ENCODE measurements at places on chromosomes 2 and 18.
A peak's percentile ranks its signal among the peaks of the same experiment; 100 is the strongest.

DNA sequence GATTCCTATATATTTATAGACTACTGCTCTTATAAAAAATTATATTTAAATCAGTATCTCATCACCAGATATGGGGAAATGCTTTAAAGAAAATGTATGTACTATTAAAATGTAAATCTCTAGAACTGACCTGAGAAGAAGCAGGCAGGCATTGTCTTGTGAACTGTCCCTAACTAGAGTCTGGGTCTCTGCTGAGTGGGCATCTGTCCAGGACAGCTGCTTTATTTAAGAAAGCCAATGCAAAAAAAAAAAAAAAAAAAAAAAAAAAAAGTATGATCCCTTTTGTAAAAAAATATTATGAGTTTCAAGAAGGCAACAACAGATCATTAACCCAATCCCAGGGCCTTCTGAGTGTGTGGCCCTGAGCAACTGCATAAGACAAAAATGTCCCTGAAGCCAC lies 66.0 kb downstream of the PAX3 start:
- DNase-seq, result no peak

DNA sequence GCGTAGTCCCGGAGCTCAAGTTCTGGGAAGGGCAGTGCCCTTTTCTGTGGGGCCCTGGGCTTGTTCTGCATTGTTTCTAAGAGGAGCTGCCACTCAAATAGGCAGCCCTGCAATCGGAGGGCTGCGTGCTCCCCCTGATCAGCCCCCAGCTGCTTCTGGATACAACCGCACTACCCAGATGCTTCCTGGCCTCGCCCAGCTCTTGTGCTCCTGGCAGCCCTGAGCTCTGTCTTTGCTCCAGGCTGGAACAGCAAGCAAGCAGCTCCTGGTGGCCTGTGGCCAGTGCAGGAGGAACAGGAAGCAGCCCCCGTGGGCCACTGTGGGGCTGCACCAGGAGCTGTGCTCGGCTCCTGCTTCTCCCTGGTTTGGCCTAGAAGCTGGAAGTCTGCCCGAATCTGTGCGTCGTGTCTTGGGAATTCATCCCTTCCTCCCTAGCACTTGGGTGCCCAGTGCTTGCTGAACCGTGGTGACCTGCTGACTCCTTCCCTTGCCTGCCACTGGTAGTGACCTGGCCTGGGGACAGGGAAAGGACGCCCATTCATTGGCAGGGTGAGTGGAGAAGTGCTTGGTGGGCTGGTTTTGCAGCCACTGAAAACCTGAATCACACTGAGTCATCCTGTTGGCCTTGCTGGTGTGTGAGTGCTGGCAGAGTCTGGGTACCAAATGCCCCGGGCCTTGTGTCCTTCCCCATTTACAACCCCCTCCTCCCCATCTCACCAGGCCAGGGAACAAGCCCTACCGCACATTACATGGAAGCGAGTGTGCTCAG lies 27.3 kb upstream of the NTSR2 start:
- DNase-seq, result peak; percentile 32

DNA sequence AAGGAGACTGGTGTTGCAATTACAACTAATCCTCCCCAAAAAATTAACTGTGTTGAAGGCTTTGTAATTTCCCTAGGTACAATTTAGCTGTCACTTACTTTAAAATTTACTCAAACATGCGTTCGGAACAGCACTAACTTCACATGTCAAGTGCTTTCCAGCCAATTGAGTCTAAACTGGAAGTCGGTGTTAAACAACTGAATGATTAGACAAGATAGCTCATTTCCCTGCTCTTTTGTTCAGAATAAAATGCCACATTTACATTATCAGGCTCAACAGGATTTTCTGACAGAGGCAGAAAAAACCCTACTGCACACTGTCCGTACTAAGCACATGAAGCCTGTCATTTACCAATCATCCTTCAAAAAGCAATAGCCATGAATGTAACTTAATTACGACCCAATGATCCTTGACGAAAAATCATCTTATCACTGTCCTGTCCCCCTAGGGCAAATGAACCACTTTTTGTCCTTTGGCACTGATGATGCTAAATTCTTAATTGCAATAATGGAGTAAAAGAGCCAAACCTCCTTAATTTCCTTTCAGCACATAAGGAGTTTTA lies 56.0 kb downstream of the LRPPRC start:
- no peak for DNase-seq

DNA sequence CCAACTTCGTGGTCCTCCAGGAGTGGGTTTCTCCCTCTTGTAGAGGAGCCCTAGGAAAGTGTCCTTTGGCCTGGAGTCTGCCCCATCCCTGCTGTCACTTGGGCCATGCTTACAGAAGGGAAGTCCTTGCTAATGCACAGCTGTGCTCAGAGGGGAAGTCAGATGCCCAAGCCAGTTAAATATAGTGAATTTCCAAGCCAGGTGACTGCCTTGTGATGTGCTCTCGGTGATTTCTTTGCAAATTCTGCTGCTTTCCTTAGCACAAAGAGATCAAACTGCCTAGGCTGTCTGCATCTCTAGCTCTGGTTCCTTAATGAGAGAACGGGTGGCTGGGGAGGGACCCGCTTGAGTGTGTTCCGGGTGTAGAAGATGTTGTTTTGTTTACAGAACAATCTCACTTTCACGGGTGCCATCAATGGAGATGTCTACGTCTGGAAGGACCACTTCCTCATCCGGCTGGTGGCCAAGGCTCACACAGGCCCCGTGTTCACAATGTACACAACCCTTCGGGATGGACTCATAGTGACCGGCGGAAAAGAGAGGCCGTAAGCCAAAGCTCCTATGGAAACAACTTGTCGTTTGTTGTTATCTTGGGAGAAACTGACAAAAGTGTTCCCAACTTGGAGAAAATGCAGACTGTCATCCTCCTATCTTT lies 91.4 kb downstream of the RTN4 start:
- no peak for DNase-seq

GRCh38 chr18:677145-677544 lies 19.7 kb downstream of the TYMS start:
- DNase-seq, result no peak

DNA sequence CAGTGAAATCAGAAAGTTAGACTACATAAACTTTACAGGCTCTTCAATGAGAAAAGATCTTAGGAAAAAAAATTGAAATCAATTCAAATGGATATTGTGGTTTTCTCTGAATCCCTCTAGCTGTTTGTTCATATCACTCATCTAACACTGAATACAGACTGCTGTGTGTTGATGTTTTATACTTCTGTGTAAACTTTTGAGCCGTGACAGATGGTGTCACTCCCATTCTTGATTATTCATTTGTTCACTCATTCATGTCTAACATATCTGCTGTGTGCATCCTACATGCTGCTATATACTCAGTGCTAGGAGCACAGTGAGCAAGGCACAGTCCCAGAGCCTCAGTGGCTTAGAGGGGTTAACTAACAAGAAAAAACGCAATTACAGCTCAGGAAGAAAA lies 12.6 kb downstream of the KLHL23 start:
- DNase-seq, result no peak

DNA sequence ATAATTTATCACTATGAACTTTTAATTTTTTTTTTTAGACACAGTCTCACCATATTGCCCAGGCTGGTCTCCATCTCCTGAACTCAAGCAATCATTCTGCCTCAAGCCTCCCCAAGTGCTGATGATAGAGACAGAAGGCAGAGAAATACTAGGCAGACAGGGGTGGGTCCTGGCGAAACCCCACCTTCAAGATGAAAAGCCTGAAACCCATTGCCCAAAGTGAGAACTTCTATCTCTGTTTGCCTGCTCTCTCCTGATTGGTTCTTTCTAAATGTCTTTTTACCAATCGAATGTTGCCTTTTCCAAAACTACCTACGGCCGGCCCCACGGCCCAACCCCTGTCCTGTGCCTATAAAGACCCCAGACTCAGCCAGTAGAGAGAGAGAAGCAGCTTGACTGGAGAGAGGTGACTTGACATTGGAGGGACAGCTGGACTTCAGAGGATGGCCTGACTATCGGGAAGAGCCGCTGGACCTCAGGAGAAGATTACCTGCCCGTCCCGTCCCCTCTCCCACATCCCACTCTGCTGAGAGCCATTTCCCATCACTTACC lies 21.9 kb downstream of the PRKD3 start:
- DNase-seq, result no peak

DNA sequence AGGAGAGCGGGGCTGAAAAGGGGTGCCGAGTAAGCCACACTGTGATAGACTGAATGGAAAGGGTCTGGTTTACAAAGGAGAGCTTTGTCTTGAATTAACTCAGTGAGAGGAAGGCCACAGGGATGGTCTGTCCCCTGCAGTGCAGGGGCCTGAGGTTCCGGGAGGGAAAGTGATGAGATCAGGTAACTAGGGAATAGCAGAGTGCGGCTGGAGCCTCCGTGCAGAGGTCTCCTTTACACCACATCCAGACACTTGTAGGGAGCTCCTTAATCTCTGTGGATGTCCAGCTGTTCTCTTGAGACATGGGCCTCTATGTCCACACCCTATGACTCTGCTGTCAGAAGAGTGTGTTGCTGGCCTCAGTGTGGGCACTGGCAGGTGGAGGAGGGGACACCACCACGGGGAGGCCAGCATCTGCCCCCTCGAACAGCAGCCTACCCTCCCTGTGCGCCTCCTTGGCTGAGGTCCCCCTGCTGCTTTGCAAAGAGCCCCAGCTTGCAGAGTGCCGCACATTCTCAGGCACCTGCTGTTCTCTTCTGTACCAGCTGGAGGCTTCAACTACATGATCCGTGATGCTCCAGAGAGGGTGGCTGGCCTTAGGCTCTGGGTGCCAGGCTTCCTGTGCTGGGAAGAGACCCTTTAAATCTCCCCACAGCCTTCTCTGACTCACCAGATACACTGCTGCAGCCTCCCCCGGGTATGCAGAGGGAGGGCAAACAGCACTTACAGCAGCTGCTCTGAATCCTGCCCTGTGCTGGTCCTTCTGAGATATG lies 25.9 kb downstream of the ENOSF1 start:
- DNase-seq, result peak; percentile 6

GRCh38 chr18:46406539-46406932 lies 250.5 kb downstream of the LOXHD1 start:
- no peak for DNase-seq

DNA sequence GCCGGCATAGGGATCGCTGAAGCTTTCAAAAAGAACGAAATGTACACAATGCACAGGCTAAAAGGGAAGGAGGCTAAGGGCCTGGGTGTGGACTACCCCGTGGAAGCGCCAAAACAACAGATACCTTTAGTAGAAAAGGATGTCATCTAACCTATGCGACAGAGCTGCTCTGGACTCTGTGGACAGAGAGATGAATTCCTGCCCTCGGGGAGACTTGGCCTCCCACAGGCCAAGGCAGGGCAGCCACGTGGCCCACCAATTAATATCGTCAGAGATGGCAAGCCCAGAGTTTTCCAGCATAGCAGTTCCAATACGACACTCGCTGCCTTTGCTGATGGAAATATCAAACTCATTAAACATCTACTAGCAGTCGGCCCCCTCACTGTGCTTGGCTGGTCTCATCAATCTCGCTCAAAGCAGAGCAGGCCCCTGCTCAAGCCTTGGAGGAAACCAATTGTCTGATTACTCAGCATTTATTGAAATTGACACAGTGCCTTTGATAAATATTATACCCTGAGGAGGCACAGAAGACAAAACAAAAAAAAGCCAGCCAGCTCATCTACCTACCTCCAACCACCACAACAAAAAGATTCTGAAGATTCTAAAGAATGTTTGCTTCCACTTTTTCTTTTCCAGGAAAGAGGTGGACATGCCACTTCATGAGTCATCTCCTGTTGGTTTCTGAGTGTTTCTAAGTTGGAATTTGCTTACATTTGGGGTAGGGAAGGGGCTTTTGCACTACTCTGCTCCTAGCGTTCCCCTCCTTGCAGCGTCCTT lies 79.0 kb upstream of the ACAA2 start:
- no peak for DNase-seq

DNA sequence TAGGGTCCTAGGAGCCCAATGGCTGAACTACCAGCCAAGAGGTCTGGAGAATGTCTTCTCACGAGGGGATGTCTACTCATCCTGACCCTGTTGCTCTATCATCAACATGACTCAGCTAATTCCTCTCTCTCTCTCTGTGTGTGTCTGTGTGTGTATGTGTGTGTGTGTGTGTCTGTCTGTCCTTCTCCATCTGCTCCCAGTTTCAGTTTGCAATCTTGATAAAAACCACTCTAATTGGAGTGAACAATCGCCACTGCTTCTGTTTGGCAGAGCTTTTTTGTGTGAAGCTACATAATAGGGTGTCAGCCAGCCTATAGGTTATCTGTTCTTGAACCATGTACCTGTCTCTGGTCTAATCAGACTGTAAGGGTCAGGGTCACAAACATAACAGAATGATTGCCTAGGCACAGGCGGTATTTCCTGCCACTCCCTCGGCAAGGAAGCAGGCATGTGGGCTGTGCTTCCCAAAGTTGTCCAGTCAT lies 219.8 kb downstream of the SH3BP4 start:
- peak; percentile 88 for DNase-seq

- DNase-seq, result no peak
These were observed 92.6 kb upstream of the PNPT1 start for GRCh38 chr2:55786280-55786679.

GRCh38 chr18:48017635-48018034 lies 87.2 kb upstream of the SMAD2 start:
- peak; percentile 18 for DNase-seq

DNA sequence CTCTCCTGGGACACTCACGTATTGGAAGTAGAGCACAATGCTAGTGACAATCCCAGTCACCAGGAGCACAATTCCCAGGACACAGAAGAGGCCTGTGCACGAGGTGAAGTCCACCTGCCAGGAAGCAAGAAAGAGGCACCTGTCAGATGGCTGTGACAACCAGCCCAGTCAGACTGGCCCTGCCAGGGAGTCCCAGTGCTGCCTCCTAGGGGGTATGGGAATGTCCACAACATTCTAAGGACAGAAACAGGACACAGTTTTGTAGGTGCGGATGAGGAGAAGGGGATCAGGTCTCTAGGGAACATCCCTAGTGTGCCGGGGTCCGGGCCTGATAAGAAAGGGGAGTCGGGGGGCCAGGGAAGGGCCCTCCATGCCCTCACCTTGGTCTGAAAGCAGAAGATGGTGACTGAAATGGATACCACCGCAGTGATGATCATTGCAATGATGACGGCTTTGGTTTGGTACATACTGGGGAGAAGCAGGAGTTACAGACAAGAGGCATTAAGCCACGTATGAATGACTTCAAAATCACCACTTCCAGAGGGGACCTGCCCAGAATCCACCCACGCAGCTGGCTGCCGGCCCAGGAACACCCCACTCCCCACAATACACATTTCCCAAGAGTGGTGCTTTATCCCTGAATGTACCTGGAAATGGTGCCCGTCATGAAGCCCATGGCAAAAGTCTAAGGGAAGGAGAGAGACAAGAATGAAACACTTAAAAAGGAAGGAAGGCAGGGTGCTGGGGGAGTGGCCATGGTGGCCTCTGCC lies 6.9 kb downstream of the PNKD start:
- DNase-seq, result no peak

- DNase-seq, result no peak
These were observed 35.3 kb downstream of the ACVR1C start for GRCh38 chr2:157593411-157593810.

DNA sequence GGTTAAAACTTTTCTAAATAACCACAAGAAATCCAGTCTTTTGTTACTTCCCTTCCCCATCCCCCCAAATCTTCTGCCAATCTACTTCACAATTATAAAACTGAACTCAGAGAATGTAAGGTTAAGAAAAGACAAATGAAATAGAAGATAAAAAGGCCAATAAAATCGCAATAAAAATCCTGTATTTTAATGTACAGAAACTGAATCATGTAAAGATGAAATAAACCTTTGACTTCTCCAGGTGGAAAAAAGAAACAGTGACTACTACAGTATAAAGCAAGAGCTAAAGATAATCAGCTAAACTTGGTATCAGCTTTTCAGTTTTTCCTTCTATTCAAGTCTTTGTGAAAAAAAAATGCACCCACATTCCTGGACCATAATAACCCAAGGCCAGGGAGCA lies 1.7 kb downstream of the SYT4 start:
- DNase-seq, result no peak

GRCh38 chr2:9326975-9327374 lies 96.4 kb downstream of the ITGB1BP1 start:
- no peak for DNase-seq

GRCh38 chr2:69191634-69192033 lies 178.7 kb downstream of the ANTXR1 start:
- no peak for DNase-seq
